ENCODE measurements at places on chromosomes 12 and 14.
A peak's percentile ranks its signal among the peaks of the same experiment; 100 is the strongest.

GRCh38 chr14:99230208-99231151 is 41.5 kb downstream of the BCL11B start:
- peak; percentile 91 for DNase-seq

GRCh38 chr12:31843398-31844095 is 114.7 kb upstream of the AMN1 start:
- no peak for DNase-seq

DNA sequence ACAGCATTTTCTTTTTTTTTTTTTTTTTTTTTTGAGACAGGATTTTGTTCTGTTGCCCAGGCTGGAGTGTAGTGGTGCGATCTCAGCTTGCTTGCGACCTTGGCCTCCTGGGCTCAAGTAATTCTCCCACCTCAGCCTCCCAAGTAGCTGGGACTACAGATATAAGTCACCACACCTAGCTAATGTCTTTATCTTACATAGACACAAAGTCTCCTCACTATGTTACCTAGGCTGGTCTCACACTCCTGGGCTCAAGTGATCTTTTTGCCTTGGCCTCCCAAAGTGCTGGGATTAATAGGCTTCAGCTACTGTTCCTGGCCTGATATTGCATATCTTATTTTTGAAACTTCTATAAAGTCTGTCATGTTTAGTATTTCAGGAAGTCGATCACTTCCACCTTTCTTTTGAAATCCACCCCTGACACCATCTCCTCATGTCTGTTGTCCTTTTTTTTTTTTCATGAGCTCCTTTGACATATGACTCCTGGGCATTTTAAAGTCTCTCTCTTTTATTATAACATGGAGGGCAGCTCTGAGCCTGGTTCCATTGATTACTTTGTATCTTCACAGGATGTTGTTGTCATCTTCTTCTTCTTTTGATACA is 5.9 kb upstream of the A2ML1 start:
- DNase-seq: no peak

GRCh38 chr14:24179961-24180796 is 8.3 kb downstream of the REC8 start:
- no peak for DNase-seq

DNA sequence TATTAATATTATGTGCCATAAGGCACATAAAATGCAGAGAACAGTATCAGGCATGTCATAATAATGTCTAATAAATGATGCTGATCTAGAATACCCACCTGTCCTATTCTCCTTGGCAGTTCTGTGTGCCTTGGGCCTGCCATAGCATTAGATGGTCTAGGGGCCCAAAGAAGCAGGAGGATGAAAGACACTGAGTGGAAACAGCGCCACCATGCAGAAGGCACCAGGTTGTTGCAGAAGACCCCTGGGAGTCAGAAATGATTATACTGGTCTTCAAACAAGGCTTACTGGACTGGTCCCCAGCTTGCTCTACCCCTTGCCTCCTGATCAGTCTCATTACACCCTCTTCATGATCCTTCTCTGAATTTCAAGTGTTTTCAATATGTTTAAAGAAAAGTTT is 353.3 kb downstream of the GRIN2B start:
- no peak for DNase-seq

DNA sequence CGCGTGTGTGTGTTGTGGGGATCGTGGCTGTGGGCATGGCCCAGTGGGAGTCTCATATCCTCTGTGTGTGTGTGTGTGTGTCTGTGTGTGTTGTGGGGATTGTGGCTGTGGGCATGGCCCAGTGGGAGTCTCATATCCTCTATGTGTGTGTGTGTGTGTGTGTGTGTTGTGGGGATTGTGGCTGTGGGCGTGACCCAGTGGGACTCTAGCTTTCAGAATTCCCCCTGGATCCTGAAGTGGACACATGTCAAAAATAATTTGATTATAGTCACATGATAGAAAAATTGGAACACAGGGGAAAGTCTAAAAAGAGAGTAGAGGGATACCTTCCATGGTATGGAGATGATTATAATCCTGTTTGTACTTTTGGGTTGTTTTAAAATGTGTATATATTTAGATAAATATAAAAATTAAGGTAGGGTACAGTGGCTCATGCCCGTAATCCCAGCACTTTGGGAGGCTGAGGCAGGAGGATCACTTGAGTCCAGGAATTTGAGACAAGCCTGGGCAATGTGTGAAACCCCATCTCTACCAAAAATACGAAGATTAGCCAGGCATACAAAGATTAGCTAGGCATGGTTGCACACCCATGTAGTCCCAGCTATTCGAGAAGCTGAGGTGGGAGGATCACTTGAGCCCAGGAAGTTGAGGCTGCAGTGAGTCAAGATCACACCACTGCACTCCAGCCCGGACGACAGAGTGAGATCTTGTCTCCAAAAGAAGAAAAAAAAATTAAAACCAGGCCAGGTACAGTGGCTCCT is 11.0 kb downstream of the PAPLN start:
- DNase-seq: peak; percentile 33

DNA sequence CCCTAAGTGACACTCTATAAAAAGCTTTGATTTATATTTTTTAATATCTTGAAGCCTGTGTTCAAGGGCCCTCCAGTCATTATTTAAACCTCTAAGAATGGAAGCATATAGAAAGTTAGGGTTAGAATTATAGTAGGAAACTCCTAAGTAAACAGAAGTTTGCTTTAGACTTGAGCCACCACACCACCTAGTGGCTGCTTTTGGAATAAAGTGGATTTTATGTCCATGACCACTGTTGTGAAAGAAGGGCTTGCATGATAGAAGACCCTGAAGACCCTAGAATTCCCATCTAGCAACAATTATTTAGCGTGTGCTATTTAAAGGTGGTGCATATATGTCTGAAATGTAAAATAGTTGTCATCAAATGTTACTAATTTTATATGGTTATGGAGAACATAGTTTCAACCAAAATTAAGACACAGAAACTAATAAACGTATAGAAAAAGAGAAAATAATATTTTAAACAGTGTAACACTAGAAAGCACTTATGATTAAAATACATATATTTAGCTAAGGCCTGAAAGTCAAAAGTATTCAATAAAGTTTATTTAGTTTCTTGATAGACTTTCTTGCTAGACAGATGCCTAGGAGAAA is 21.3 kb downstream of the LRRIQ1 start:
- DNase-seq: peak; percentile 50

GRCh38 chr12:117041798-117042170 is 57.4 kb downstream of the TESC start:
- DNase-seq: no peak

DNA sequence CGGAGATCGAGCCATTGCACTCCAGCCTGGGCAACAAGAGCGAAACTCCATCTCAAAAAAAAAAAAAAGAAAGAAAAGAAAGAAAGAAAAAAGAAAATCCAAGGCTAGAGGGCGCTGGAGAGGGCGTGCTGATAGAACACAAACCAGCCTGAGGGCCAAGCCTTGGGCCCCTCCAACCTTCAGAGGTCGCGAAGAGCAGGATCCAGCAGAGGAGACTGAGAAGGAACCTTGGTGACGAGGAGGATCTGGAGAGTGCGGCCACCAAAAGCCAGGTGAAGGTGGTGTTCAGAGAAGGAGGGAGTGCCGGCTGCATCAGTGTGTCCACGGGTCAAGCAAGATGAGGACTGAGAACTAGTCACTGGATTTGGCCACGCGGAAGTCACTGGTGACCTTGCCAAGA is 4.1 kb upstream of the DYNC1H1 start:
- peak; percentile 53 for DNase-seq

GRCh38 chr14:88683119-88683518 is 109.6 kb downstream of the EML5 start:
- DNase-seq: no peak

- no peak for DNase-seq
These were observed 128.1 kb upstream of the MIS18BP1 start for GRCh38 chr14:45381091-45381490.

GRCh38 chr14:70114621-70115156 is 74.1 kb downstream of the SLC8A3 start:
- DNase-seq: no peak

GRCh38 chr14:96790186-96790585 is 7.0 kb upstream of the VRK1 start:
- no peak for DNase-seq

- no peak for DNase-seq
These were observed 583.9 kb upstream of the TBX3 start for GRCh38 chr12:115267891-115268290.

DNA sequence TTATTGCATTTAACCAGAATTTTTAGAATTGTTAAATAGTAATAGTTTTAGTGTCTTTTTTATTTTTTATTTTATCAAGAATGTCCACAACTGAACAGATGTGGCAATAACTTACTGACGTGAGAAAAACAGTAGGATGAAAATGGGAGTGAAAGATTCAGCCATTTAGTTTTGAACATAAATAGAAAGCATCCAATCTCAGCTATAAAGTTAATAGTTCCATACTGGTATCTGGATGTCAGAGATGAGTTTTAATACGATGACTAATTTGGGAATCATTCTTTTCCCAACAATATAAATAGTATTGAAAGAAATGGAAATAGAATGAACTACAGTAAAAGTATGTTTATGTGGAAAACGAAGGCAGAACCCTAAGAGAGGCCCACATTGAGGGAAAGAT is 159.4 kb downstream of the EPS8 start:
- DNase-seq: no peak

DNA sequence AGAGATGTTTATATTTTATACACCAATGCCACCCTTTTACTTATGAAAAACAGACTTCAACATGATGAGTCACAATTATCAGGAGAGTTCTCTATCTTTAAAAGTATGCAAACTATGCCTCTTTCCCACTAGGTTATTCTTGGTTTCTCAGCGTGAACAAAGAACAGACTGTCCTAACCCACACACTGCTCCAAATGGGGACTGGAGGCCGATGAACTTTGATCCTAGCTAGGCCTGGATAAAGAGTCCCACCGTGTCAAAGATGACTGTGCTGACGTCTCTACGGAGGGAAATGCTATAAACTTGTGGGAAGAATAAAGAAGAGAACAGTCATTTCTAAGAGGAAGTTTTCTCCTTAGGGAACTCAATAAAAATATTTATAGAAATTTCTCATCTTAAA is 160.1 kb downstream of the EPS8 start:
- DNase-seq: no peak

GRCh38 chr14:39203659-39204606 is 28.9 kb downstream of the PNN start:
- DNase-seq: no peak

DNA sequence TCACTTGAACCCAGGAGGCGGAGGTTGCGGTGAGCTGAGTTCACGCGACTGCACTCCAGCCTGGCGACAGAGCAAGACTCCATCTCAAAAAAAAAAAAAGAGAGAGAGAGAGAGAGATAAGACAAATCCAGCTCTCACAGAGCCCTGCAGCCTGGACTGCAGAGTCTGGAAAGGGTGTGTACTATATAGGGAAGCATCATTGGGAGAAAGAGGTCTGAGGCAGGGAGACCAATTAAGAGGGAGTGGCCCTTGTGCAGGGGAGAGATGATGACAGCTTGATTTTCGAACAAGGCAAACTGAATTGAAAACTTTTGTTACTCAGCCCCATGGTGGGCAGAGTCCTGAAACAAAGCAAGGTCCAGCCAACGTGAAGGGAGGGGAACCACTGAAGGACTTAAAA is 116.2 kb downstream of the CCDC60 start:
- DNase-seq: no peak

GRCh38 chr14:83992857-83993256 is 1537.1 kb upstream of the FLRT2 start:
- no peak for DNase-seq

DNA sequence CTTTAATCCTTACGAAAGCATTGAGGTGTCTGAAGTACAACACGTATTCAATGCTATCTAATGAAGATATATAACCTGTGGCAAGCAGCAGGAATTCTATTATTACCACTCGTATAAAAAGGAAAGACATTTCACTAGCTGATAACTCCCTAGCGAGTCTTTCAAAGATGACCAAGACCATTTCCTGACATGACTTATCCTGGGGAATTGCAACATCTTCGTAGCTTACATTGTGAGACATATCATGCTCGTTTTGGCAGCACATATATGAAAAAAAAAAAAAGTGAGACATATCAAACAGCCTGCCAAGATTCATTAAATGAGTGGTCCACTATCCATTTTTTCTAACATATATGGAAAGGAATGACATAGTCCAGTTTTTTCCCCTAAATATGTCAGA is 337.0 kb downstream of the FSCB start:
- DNase-seq: no peak

DNA sequence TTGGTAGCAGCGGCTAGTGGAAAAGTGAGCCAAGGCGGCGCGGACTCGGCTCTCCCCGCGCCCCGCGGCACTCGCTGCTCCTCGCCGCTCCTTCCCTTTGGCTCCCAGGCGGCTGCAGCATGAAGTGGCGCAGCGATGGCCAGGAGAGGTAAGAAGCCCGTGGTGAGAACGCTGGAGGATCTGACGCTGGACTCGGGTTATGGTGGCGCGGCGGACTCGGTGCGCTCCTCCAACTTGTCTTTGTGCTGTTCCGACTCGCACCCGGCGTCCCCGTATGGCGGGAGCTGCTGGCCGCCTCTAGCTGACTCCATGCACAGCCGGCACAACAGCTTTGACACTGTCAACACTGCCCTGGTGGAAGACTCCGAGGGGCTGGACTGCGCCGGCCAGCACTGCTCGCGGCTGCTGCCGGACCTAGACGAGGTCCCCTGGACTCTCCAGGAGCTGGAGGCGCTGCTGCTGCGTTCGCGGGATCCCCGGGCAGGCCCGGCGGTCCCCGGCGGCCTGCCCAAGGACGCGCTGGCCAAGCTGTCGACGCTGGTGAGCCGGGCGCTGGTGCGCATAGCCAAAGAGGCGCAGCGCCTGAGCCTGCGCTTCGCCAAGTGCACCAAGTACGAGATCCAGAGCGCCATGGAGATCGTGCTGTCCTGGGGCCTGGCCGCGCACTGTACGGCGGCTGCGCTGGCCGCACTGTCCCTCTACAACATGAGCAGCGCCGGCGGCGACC is 225.6 kb upstream of the CRY1 start:
- DNase-seq: peak; percentile 12

DNA sequence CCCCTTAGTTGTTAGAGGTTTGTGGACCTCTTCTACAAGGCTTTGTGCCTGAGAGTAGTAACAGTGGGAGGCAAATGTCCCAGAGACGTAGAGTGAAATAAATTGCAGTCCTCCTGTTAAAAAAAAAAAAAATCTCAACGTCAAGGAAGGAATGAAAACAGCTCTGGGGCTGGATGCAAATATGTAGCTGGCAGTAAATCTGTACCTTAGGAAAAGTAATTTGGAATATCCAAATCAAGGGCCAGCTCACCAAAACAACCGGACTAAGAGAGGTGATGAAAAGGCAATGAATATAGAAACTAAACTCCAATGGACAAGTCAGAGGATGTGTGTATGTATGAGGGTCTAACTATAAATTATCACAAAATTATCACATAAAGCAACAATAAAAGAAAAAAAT is 27.0 kb downstream of the SINHCAF start:
- no peak for DNase-seq

- no peak for DNase-seq
These were observed 19.2 kb downstream of the PACS2 start for GRCh38 chr14:105333613-105334364.

- no peak for DNase-seq
These were observed 1.5 kb downstream of the P3H3 start for GRCh38 chr12:6829536-6830220.

DNA sequence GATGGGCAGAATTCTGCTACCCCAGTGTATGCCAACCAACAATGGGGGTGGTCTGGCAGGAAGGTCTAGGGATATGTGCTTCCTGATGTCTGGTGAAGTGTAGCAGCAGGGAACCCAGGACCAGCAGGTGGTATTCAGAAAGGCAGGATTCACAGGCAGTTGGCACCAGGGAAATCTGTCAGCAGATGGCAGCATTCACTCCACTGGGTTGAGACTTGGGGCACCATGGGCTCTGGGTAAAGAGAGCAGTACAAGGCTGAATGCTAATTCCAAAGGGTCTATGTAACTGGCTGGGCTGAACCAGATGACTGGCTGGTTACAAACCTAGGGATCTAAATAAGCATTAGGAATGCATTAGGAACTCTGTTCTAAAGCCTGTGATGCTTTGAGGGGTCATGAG is 466.9 kb upstream of the STXBP6 start:
- no peak for DNase-seq
